ENCODE measurements at places on chromosomes 7 and 10. TPM values are rescaled to one million over a fixed set of nuclear protein-coding genes. Genes with fewer than 3 reads are reported as not detected.

The METTL27 gene
- total RNA-seq, result 2.7 TPM

The GRM3 gene
- not detected for total RNA-seq

The TSPAN14 gene
- 38.2 TPM for total RNA-seq

DNA sequence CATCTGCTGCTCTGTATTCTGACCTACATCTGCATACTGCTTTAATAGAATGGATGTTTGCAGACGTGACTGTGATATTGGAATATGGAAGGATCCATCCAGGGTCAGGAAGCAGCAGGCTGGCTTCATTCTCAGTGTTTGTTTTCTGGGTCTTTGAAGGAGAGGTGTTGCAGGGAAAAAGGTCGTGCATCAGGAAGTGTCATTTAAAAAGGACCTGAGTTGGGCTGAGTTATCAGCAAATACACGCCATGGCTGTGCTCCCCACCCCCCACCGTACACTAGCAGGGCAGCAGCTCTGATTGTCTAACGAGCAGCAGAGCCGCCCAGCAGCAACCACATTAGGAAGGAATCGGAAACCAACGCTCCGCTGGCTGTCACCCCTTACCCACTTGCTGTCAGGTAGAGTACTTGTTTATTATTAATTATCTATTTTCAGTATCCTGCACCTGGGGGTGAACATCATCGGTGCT lies 63.1 kb upstream of the STEAP1B start:
- peaks cover 38% of the 10 kb centered on the region for H3K4me1 ChIP-seq
- no peaks in the 10 kb centered on the region for H3K36me3 ChIP-seq
- DNase-seq, result peak; percentile 38
- H3K27ac ChIP-seq, result peak overlapping the region; percentile 75

DNA sequence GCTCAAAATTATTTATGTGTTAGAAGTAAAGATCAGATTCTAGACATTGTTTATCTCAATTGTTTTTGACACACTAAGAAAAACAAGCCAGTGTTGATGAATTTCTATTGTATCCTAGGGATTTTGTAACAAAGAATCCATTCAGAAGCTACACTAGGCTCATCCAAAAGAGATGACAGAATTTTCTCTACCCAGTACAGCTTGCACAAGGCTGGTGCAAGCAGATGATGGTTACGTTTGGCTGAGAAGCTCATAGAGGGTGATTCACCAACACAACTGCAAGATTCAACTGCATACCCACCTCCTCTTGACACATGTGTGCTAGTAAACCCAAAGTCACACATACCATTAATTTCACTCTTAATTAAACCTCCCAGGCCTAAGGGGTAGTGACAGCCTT lies 20.8 kb downstream of the GRM3 start:
- no peaks in the 10 kb centered on the region for H3K36me3 ChIP-seq
- no peak overlapping the region for H3K27ac ChIP-seq
- no peaks in the 10 kb centered on the region for H3K27me3 ChIP-seq
- no peak overlapping the region for H3K4me3 ChIP-seq
- DNase-seq, result no peak
- H3K4me1 ChIP-seq, result no peaks in the 10 kb centered on the region

GRCh38 chr10:13100349-13101294 lies 659 bp downstream of the OPTN start:
- no peaks in the 10 kb centered on the region for H3K27me3 ChIP-seq
- DNase-seq, result peak; percentile 45
- H3K27ac ChIP-seq, result peak overlapping the region; percentile 93
- peaks cover 9% of the 10 kb centered on the region for H3K36me3 ChIP-seq
- H3K4me3 ChIP-seq, result peak overlapping the region; percentile 95

DNA sequence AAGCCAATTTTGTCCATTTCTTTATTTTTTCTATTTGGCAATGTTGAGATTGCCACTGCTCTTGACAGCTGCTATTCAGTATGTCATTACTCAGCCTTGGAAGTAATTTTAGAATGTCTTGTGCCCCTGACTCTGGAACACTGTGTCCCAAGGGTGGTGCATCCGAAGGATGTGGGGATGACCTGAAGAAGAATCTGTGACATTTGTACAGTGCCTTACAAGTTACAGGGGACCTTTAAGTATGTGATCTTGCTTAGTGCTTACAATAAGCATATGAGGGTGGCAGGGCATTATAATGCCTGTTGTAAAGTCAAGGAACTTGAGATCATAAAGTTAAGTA lies 239.5 kb downstream of the REEP3 start:
- no peaks in the 10 kb centered on the region for H3K36me3 ChIP-seq
- no peaks in the 10 kb centered on the region for H3K27me3 ChIP-seq
- DNase-seq, result peak; percentile 38
- no peak overlapping the region for H3K4me3 ChIP-seq

DNA sequence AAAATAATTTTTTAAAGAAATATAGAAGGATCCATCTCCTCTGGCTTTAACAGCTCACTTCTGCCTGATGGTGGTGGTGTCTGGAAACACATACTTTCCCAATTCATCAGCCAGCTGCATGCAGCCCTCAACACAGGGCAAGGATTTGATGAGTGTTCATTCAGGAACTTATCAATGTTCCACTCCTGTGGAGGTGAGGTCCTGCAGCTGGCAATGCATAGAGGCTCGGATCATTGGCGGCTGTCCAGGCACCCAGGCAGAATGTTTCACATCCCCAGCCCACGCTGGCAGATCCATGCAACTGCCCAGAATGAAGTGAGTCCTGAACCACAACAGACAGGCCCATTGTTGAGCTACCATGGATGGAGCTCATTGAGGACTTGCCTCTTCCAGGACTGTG lies 55.2 kb upstream of the KCNMA1 start:
- no peak for DNase-seq
- H3K4me1 ChIP-seq, result no peaks in the 10 kb centered on the region
- no peak overlapping the region for H3K27ac ChIP-seq
- peaks cover 16% of the 10 kb centered on the region for H3K27me3 ChIP-seq
- H3K36me3 ChIP-seq, result no peaks in the 10 kb centered on the region

Data from heart left ventricle (tissue), 16 donors.